ENCODE measurements at places on chromosomes 16 and 17.

GRCh38 chr17:28346746-28347246 lies 10.5 kb downstream of the POLDIP2 start:
- DNase-seq, result no peak

DNA sequence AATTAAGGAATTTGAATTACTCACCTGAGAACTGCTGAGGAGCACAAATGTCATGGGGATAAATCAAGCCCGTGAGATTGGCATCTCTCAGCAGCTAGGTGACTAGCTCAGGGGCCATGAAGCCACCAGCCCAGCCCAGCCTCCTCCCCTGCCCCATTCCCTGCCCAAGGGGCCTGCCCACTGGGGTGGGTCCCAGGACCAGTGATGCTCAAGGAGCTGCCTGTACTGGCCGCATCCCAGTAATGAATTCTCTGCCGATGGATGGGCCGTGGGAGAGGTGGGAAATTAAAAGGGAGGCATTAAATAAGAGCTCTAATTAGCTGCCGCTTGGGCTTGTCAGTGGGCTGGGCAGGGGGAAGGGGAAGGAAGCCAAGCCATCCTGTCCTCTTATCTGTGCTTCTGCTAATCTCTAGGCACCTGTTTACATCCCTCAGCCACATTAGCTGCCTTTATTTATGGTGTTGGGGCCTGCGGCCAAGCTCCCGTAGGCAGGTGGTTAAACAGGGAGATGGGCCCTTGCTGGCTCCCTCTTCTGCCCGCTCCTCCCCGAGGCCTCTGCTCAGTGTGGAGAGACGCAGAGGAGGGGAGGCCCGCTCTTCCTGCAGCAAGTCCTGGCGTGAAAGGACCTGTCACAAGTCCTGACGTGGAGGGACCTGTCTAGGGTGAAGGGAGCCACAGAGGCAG lies 48.8 kb downstream of the PIPOX start:
- no peak for DNase-seq

DNA sequence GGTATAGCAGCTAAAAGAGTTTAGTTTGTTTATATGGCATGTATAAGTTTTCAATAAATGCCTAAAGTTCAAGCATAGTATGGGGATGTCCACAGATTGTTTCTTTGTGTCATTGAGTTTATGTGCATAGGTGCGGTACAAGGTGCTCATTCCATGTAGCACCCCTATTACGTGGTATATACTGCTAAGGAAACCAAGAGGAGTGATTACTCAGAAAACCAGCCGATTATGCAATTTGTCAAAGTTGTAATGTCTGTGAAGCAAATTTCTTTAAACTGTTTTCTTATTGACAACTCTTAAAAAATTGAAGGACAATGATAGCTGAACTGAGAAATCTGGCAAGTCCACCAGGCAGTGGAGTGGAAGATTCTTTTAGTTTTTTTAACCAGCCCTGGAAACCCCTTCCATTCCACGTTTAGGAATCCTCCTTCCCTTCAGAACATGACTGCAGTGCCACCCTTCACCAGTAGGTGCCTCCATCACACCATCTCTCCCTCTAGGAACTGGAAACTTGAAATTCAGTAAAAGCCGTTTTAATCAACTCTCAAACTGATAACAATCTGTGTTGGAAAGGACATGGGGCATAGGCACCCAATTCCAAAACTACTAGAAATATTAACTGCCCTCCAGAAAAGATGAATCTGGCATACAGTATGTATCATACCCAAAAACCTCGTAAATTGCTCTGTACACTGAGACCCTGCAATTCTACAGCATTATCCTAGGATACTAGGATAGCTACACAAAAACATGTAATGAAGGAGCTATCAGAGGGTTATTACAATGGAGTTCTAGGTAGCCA lies 43.5 kb downstream of the REXO5 start:
- peak; percentile 57 for DNase-seq

GRCh38 chr16:77599793-77600415 lies 122.4 kb upstream of the NUDT7 start:
- no peak for DNase-seq
